ENCODE measurements at places on chromosomes 1 and 21.

GRCh38 chr1:113683384-113684152, 75.7 kb downstream of the PHTF1 start:
- DNase-seq = no peak

DNA sequence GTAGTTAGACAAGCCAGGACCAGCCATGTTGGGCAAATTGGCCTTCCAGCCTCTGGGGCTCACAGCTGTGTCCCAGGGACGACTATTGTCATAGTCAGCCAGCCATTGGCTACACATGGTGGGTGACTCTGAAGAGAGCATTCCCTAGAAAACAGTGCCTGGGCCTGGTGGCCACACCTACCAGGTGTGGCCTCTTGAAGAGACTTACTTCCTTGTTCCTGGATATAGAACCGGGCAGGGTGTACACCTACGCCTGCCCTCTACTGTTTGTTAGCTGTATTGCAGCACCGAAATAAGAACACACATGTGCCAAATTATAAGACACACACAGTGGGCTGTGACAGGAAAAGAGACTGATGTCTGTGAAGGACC, 134.6 kb upstream of the ARHGEF16 start:
- DNase-seq = no peak

GRCh38 chr1:82287556-82287955, 486.8 kb downstream of the ADGRL2 start:
- no peak for DNase-seq

- no peak for DNase-seq
These were observed 4.9 kb downstream of the RASSF5 start for GRCh38 chr1:206512058-206512850.

- no peak for DNase-seq
These were observed 568.9 kb upstream of the ADGRL4 start for GRCh38 chr1:79575424-79575823.

- peak; percentile 6 for DNase-seq
These were observed 46.2 kb downstream of the TRABD2B start for GRCh38 chr1:47951026-47951425.

DNA sequence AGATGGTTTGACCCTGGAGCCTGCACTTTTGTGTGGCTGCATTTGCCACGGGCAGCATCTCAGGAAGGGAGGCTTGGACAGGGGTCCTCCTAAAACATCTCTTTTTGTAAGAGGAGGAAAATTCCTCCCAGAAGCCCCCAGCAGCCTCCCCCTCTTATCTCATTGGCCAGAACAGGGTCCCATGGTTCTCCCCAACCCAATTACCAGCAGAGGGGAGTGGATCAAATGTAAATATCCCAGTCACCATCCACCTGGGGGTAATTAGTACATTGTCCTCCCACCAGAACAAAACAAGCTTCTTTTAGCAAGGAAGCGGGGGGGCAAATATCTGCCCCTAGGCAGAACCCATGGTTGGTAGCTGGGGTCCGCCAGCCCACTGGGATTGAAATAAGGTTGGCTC, 44.7 kb upstream of the TENT5B start:
- DNase-seq = no peak

Data from anterior cingulate cortex (tissue), 58 donors.